ENCODE measurements at places on chromosomes 4 and X.

DNA sequence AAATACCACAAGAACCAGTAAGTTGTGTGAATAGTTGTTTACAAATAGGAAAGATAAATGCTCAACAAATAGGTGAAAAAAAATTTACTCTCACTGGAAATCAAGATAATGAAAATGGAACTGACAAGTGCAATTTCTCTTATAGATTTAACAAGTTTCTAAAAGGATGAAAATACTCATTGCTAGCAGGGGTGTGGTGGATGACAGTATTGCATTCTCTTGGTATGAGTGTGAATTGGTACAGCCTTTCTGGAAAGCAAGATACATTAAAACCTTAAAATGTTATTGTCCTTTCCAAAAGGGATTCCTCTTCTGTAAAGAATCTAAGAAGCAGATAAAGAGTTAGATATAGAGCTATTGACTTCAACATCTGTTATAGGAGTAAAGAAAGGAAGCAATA lies 240.0 kb upstream of the RPS6KA3 start:
- DNase-seq: no peak

DNA sequence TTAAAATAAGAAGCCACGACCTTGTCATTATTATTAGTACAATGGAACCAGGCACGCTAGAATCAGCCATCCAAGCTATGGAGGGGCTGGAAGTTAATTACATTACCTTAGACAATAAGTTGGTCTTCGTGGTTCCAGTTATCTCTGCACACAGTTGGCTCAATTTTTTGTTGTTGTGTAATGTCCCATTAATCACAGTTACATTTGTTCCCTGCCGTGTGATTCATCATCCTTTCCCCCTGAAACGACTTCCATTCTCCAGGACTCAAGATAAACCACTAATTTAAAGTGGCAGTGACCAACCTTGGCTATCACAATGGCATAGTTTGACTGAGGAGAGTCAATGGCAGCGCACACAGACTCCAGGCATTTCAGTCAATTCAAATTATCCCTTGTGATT lies 905.0 kb downstream of the RAB28 start:
- DNase-seq: no peak

GRCh38 chrX:15207384-15207783 lies 62.5 kb downstream of the ASB9 start:
- DNase-seq: no peak

DNA sequence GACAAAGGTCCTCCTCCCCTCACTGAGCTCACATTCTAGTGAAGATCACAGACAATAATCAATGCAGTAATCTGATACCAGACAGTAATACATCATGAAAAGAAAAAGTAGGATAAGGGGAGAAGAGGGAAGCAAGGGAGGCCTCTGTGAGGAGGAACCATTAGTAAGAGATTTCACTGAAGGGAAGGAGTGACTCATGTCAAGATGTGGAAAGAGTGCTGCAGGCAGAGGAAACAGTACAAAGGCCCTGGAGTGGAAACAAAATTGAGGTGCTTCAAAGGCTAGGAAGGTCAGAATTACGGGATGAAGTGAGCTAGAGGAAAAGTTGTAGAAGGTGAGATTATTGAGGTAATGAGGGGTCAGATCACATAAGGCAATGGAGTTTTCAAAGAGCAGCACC lies 38.1 kb downstream of the LAMTOR3 start:
- no peak for DNase-seq

DNA sequence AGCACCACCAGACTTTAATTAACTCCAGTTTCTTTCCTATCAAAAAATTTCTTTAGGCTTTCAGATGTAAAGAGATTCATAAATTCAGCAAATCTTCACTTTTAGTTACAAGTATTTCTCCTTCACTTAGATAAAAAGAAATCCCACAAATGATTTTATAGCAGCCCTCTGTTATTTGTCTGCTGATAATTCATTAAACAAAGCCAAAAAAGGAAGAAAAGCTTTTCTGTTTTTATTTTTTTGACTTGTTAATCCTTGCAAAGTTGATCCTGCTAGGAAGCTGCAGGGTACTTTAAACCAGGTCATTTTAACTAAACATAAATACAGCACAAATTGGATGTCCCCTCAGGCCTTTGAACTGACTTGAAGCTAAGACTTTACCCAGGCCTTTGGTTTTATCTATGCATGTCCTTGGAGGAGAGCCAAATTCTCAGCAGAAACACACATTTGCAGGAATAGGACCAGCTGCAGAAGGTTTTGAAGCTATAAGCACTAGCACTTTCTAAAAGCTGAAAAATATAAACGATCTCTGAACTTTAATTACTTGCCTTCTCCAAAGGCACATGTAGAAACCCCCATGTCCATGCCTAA lies 57.5 kb downstream of the PCDH18 start:
- no peak for DNase-seq

GRCh38 chr4:7638984-7639789 lies 204.5 kb upstream of the PSAPL1 start:
- DNase-seq: no peak

- no peak for DNase-seq
Observed at GRCh38 chrX:102883491-102883890, 53.6 kb upstream of the RAB40AL start.

DNA sequence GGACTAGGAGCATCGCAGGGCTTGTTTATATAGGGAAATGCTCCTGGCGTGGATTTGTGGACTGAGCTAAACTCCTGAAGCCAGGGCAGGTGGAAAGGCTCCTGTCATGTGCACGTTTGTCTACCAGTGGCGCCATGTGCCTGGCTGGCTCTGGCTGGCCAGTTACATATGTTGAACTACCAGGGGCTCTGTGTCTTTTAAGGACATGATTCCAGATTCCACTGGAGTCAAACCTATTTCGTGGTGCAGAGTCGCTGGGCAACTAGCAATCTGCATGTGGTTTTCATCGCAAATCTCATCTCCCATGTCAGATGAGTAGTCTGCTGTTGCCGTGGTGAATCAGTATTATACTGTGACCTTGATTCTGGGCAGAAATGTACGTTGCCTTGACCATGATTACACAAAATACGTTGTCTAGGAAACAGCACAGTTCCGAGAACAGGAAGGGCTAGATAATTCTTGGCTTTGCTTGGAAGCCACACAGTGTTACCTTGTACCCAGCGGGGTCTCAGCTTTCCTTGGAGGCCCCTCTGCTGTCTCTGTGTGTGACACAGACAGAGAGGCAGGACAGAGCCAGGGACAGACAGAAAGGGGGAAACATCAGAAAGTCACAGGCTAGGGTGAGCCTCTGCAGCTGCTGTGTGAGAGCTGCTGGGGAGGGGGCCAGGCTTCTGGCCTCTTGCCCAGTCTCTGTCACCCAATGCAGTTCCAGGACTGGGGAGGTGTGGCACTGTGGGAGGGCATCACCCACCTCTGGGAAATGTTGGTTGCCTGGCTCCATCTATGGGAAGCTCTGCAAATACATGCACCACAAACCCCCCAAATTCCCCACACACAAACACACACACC lies 19.2 kb downstream of the PNMA6E start:
- DNase-seq: peak; percentile 37

DNA sequence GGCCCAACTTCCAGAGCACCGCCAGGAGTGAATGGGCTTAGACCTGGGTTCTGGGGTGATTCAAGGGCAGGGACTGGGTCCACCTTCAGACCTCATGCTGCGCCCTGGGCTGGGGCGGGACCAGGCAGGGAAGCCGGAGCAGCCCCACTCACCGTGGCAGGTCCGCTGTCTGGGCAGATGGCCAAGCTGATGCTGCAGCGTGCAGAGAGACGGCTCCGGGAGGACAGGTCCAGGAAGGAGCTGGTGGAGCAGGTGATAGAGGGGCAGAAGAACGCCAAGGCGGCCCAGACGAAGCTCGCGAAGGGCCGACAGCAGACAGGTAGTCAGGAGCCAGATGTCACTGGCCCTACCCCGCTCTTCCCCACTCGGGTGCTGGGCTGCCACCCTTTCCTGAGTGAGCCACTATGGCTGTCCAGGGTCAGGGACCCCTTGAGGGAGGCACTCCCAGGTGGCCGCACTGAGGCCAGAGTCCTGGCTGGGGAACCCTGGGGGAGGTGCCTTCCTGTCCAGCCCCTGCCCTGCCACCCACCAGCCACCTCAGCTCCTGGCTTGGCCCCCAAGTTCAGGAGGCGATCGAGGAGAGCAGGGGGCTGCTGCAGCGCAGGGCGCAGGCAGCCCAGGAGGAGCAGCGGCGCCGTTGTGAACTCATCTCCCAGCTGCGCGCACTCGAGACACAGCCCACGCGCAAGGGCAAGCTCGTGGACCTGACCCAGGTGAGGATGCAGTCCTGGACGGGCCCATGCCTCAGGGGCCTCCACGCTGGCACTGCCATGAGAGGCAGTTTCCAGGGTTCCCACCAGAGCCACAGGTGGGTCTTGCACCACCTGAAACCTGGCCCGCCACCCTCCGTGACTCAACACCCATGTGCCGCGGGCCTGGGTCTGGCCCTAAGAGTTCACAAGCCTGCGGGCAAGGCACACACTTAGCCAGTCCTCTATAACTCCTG lies 10.1 kb upstream of the RNF4 start:
- no peak for DNase-seq

DNA sequence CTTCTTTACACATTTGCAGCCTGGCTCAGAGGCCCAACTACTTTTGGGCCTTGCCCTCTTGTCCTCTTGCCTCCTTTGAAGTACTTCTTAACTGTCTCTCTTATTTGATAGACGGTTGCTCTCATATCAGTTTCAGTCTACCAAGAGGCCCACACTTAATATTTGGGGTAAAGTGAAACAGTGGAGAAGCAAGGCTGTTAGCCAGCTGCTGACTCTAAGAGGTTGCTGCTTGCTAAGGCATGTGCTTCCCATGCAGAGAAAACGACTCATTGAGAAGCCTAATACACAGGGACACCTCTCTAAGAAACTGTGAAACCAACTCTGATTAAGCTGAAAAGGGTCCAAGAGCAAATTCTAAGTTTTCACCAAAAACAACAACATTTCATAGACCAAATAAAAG lies 94.6 kb downstream of the PPP3CA start:
- no peak for DNase-seq

- no peak for DNase-seq
Observed at GRCh38 chr4:1414831-1415680, 8.8 kb upstream of the NKX1-1 start.

GRCh38 chr4:106208481-106209460 lies 107.2 kb downstream of the TBCK start:
- no peak for DNase-seq

DNA sequence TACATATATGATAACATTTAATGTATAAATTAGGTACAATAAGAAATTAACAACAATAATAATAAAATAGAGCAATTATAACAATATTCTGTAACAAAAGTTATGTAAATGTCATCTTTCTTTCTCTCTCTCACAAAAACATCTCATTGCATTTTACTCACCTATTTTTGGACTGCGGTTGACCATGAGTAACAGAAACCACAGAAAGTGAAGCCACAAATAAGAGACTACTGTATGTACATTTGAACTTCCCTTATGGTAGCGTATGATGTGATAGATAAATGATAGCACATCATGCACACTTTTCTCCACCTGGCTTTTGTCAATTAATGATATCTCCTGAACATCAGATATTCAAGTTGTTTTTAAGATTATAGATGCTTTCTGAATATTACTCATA lies 80.5 kb downstream of the HNRNPD start:
- DNase-seq: peak; percentile 48

DNA sequence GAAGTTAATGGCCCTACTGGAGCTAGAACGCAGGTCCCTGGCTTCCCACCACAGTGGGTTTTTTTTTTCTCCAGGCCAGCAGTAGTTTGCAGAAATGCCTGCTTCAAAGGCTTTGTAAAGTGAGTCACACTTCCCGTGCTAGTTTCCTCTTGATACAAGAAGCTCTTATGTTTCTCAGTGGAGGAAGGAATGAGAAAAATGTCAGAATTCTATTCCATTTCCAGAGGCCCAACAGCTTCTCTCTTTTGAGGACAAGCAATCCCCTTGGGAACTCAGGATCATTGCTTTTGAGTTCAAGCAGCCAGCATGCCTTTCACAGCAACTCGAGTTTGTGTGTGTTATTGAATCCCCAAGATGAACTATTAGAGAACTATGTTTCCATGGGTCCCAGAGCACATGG lies 134.3 kb downstream of the GUCY2F start:
- peak; percentile 22 for DNase-seq

DNA sequence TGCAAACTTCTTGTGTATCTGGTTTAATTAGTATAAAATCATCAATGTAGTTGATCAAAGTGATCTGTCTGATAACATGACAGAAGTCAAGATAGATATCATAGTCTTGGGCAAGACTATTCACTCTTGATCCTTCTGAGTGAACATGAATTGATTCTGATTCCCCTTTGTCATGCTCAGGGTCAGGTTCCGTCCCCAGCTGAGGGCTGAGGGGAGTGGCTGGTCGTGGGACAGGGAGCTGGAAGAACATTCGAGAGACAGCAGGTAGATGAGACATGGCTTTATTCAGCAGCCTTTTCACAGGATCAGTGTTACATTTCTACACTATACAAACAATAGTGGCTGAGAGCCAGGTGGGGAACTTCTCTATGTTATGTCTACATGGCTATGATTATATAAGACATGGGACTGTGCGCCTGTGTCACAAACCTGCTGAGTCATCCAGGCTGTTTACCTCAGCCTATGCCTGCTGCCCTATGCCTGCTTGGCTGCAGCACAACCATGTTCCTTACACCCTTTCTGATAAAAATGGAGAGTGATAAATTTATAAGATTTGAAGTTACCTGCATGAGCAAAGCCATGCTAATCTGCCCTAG lies 586.9 kb upstream of the NR3C2 start:
- DNase-seq: no peak

GRCh38 chrX:20743046-20743445 lies 476.3 kb upstream of the RPS6KA3 start:
- DNase-seq: no peak

- no peak for DNase-seq
Observed at GRCh38 chr4:143411527-143412419, 75.1 kb downstream of the GAB1 start.

GRCh38 chr4:142128529-142128928 lies 492.1 kb downstream of the IL15 start:
- no peak for DNase-seq

DNA sequence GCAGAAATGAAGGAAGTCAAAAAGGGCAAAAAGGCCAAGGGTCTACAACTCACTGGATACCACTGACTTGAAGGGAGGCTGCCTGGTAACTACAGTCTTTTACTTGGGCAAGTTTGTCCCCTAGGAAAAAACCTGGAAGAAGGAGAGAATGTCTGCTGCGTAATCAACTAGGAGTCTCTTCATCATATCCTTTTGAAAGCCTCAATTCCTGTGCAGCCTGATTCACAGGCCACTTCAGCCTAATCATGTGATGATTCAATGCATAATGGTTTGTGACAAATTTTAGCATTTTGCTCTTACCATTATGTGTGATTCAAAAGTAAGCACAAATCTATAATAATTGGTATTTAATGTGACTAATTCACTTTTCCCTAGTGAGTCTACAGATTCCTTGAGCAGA lies 273.6 kb downstream of the FRMPD4 start:
- DNase-seq: no peak

GRCh38 chr4:37891260-37892159 lies 626 bp downstream of the TBC1D1 start:
- peak; percentile 32 for DNase-seq

DNA sequence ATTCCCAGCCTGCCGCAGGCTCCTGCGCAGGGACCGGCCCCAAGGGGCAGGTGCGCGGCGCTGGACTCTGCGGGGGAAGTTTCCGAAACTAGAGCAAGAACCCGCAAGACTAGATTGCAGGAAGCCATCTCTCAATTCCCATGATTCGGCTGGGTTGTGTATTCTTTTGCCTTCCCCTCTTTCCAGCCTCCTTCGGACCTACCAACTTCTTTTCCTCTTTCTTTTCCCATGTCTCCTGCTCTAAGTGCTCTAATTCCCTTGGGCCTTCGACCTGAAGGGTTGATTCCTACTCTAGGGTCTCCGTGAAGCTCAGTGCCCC lies 645 bp upstream of the OPHN1 start:
- no peak for DNase-seq

- no peak for DNase-seq
Observed at GRCh38 chrX:150919401-150919800, 20.9 kb upstream of the CD99L2 start.

Data from Jurkat, Clone E6-1 (cell line).